ENCODE measurements at places on chromosomes 1 and 21. TPM values are rescaled to one million over a fixed set of nuclear protein-coding genes. Genes with fewer than 3 reads are reported as not detected.

DNA sequence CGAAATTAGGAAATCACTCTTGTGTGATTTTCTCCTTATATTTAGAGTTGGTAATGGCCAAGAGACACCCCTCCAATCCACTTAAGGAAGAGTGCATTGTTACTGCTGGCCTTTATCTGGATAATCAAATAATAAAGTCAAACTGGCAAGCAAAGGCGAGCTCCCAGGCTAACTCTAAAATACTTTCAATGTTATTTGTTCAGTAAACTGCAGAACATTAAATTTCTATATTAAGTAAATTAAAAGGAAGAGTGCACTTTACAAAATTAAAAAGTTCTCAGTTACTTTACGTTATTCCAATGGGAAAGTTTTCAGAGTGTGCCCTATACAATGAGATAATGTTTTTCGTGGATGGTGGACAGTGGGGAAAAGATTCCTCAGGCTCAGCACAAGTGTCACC lies 562.4 kb upstream of the BEND5 start:
- no peak for DNase-seq

Gene KCNE2
- polyA plus RNA-seq: 1.6 TPM

Gene C1orf87
- polyA plus RNA-seq: 0.21 TPM

- no peak for DNase-seq
Observed at GRCh38 chr1:81053826-81054225, 746.9 kb upstream of the ADGRL2 start.

GRCh38 chr1:99598738-99599411 lies 47.0 kb upstream of the PALMD start:
- no peak for DNase-seq

Gene NPHS2
- 351 TPM for polyA plus RNA-seq

DNA sequence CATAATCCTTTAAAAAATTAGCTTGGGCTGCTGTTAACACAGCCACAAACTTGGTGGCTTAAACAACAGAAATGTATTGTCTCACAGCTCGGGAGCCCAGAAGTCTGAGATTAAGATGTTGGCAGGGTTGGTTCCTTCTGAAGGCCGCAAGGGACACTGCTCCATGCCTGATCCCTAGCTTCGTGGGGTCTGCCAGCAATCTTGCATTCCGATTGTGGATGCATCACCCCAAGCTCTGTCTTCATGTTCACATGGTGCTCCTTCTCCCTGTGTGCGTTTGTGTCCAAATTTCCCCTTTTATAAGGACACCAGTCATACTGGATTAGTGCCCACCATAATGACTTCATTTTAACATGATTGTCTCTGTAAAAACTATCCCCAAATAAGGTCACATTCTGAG lies 5.0 kb upstream of the HHIPL2 start:
- no peak for DNase-seq

- DNase-seq: no peak
Observed at GRCh38 chr1:211341999-211342398, 15.4 kb downstream of the TRAF5 start.

All from left renal cortex interstitium (tissue), 4 donors.